Osteoblast (primary cell): ENCODE measurements at places on chromosomes 5 and 9. TPM values are rescaled to one million over a fixed set of nuclear protein-coding genes. Genes with fewer than 3 reads are reported as not detected.

GRCh38 chr5:107129051-107129450, 541.7 kb downstream of the EFNA5 start:
- no peak overlapping the region for H3K27ac ChIP-seq
- no peaks in the 10 kb centered on the region for H3K27me3 ChIP-seq

DNA sequence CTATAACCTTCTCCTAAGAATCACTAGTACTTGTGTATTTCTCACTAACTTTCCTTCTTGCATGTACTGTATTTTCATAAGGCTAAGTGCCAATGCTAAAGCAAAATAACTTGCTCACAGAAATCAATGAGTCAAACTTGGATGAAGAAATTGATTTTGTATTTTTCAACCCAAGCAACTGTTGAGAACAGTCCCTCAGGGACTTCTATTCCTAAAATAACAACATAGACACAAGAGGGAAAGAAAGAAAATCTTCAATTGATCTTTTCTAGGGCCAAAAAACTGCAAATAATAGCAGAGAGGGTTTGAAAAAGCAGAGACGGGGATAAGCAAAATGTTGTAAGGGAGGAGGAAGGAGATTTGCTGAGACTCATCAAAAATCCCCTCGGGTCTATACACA, 69.8 kb downstream of the HABP4 start:
- peak overlapping the region; percentile 57 for H3K27ac ChIP-seq
- no peak overlapping the region for H3K4me3 ChIP-seq
- peaks cover 36% of the 10 kb centered on the region for H3K4me1 ChIP-seq
- peaks cover 3% of the 10 kb centered on the region for H3K36me3 ChIP-seq

The IL5 gene
- not detected in 2 replicates for total RNA-seq

GRCh38 chr9:1469996-1470395, 419.8 kb downstream of the DMRT2 start:
- DNase-seq = no peak
- H3K27me3 ChIP-seq = no peaks in the 10 kb centered on the region
- no peaks in the 10 kb centered on the region for H3K36me3 ChIP-seq
- H3K27ac ChIP-seq = no peak overlapping the region

The PCDHGB3 gene
- total RNA-seq = 6.2 and 8.0 TPM in 2 replicates

DNA sequence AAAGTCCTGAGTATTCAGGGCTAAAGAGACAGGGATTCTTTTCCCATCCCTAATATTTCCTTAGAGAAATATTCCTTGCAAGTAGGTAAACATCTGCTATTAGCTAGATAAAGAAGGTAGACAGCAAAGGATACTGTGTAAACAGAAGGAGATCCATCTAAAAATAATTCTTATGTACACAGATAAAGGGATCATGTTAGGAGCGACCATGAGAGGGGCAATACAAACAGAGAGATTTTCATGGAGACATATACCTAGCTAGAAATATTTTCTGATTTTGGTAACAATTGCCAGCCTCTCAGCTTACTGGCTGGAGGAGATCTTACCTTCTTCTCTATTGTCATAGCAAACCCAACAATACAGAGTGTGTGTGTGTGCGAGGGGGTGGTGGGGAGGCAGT, 184.6 kb upstream of the DMAC1 start:
- no peaks in the 10 kb centered on the region for H3K27me3 ChIP-seq
- DNase-seq = no peak
- no peaks in the 10 kb centered on the region for H3K36me3 ChIP-seq
- no peak overlapping the region for H3K27ac ChIP-seq
- no peak overlapping the region for H3K4me3 ChIP-seq
- H3K4me1 ChIP-seq = no peaks in the 10 kb centered on the region

GRCh38 chr9:83792746-83793145, 24.8 kb downstream of the GKAP1 start:
- H3K36me3 ChIP-seq = no peaks in the 10 kb centered on the region
- no peaks in the 10 kb centered on the region for H3K27me3 ChIP-seq
- no peaks in the 10 kb centered on the region for H3K4me1 ChIP-seq

GRCh38 chr5:138733509-138733908, 19.7 kb upstream of the CTNNA1 start:
- no peak overlapping the region for H3K4me3 ChIP-seq
- no peaks in the 10 kb centered on the region for H3K36me3 ChIP-seq
- no peaks in the 10 kb centered on the region for H3K4me1 ChIP-seq
- no peaks in the 10 kb centered on the region for H3K27me3 ChIP-seq
- no peak for DNase-seq

The ANKRD31 gene
- 0.29 and 0.36 TPM in 2 replicates for total RNA-seq

The RNF183 gene
- not detected in 2 replicates for total RNA-seq

The ABLIM3 gene
- 5.8 and 7.4 TPM in 2 replicates for total RNA-seq

The PCDHGA3 gene
- total RNA-seq = 2.4 and 2.9 TPM in 2 replicates

- no peak for DNase-seq
- H3K36me3 ChIP-seq = no peaks in the 10 kb centered on the region
- no peak overlapping the region for H3K27ac ChIP-seq
- H3K4me1 ChIP-seq = no peaks in the 10 kb centered on the region
Measured at GRCh38 chr5:178535299-178536175, 54.7 kb downstream of the COL23A1 start.

DNA sequence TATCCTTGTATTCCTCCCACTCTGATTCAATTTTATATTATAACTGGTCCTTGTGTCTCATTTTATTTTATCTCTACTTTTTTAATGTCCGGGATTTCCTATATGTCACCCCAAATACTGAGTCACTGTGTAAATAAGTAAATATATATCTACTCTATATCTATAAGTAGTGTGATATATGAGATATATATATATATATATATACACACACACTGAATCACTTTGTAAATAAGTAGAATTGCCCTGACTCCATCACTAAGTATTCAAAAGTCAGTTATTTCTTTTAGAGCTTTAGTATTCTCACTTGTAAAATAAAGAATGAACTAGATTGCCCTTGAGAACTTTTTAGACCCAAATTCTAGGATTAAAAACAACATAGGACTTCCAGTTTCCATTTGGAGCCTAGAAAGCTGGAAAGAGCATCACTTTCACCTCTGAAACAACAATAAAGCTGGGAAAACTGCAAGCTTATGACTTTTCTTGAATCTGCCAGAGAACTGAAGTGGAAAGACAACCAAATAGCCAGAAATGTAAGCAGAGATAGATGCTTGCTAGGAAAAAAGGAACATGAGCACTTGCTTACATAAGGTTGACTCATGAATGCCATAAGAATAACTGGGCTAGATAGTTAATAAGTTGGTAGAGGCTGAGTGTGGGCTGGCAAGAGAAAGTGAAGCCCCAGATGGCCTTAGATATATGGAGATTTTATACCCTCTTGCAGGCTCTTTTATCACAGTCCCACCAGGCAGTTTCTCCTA, 171.1 kb upstream of the TLX3 start:
- DNase-seq = peak; percentile 22
- no peaks in the 10 kb centered on the region for H3K27me3 ChIP-seq
- peak overlapping the region; percentile 35 for H3K27ac ChIP-seq
- H3K4me1 ChIP-seq = peaks cover 7% of the 10 kb centered on the region
- H3K36me3 ChIP-seq = no peaks in the 10 kb centered on the region
- H3K4me3 ChIP-seq = no peak overlapping the region

DNA sequence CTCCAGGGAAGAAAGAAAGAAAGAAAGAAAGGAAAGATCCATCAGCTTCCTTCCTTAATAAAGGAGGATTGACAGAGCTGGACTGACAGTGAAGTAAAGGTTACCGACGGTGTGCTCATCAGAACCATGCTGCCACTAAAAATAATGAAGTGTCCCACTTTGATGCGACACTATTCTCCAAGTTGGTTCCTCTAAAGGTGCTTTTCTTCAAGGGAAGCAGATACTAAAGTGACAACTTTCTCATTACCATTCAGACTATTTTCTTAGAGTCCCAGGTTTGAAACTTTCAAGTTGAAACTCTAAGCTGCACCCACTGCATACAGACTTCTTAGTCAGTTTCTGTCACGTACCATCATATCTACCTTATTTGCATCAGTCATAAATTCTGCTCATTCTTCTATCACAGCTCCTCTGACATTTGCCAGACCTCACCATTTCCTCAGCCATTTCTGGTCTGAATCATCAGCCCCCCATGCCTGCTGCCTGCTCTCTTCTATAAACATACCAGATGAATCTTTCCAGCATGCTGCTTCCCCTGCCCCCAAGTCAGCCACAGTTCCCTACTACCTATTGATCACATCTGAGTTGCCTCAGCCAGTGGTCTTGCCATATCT, 177.6 kb downstream of the DEPDC1B start:
- peak; percentile 85 for DNase-seq
- peak overlapping the region; percentile 26 for H3K4me3 ChIP-seq
- H3K4me1 ChIP-seq = peaks cover 17% of the 10 kb centered on the region
- no peaks in the 10 kb centered on the region for H3K27me3 ChIP-seq

DNA sequence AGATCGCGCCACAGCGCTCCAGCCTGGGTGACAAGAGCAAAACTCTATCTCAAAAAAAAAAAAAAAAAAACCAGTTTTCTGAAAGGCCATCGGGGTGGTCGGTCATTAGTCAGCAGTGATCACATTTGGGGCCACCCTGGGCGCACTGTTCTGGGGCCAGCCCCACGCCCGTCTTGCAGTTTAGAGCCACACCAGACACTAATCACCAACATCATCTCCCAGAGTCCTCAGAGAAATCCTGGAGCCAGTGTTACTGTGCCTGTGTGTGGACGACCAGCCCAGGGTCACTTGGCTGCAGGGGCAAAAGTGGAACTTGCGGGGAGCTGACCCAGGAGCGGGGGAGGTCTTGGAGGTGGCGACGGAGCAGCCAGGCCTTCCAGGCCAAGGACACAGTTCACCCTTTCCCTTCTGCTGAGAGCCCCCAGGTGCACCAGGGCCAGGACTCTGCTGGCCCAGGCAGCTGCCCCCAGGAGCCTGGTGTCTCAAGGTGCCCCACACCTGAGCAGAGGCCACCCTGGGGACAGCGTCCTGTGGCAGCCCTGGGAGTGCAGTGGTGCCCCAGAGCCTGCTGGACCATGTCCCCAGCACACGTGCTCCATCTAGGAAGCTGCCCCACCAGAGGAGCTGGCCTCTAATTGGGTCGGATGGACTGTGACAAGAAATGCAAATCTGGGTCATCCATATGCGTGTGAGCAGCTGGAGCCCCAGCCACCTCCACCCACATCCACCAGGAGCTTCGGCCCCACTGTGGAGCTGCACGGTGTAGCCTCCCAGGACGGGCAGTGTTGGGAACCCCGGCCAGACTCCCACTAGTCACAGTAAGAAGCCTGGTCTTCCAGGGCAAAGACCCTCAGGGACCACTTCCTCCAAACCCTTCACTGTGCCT, 51.1 kb downstream of the NEK6 start:
- H3K36me3 ChIP-seq = peaks cover 80% of the 10 kb centered on the region
- H3K27me3 ChIP-seq = no peaks in the 10 kb centered on the region
- peaks cover 32% of the 10 kb centered on the region for H3K4me1 ChIP-seq
- H3K4me3 ChIP-seq = no peak overlapping the region

The SLC6A19 gene
- not detected in 2 replicates for total RNA-seq

DNA sequence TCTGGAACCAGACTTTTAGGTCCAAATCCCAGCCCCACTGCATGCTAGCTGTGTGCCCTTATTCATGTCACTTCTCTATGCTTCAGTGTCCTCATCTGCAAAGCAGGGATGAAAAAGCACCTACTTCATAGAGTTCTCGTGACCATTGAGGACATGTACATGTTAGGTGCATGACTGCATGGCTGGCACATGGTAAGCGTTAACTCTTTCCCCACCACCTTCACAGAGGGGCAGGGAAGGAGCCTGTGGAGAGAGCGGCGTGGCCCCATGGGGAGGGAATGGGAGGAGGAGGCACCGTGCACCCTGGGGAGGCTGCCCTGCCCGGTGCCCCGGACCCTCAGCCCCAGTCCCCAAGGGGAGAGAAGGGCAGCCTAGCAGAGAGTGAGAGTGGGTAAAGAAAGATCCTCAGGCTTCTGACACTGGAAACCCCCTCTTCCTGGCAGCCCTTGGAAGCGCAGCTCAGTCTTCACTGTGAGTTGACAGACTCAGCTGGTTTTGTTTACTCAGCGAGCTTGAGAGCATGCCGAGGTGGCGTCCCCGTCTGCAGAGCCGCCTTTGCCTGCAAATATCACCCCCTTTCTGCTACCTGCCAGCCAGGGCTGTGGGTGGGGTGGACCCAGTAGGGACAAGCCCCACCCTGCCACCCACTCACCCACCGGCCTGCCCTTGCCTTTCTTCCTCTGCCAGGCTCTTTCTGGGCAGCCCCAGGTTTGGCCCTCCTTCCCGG, 10.6 kb upstream of the ANGPTL2 start:
- peaks cover 51% of the 10 kb centered on the region for H3K4me1 ChIP-seq
- peak overlapping the region; percentile 89 for H3K27ac ChIP-seq
- H3K4me3 ChIP-seq = peak overlapping the region; percentile 40
- peaks cover 4% of the 10 kb centered on the region for H3K27me3 ChIP-seq
- H3K36me3 ChIP-seq = no peaks in the 10 kb centered on the region

The TRIP13 gene
- 3.8 and 4.0 TPM in 2 replicates for total RNA-seq

The VCAN gene
- 543 and 658 TPM in 2 replicates for total RNA-seq

DNA sequence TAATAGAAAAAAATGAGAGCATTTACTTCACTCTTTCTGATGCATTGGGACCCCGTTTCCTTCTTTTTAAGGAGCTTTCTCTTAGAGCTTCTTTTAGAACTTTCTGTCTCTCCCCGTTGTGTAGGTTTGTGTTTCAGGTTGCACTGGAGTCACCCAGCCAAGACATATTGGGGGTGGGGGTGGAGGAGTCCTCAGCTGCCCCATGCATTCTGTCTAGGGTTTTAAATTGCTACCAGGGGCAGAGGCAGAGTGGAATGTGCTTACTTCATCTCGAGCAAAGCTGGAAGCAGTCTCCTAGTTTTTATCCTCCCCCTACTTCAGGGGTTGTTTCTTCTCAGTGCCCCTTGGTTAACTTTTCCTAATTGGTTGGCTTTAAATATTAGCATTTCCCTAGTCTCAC, 9.4 kb downstream of the OR2K2 start:
- H3K36me3 ChIP-seq = no peaks in the 10 kb centered on the region
- H3K4me1 ChIP-seq = no peaks in the 10 kb centered on the region

GRCh38 chr9:13414349-13414748, 134.9 kb upstream of the MPDZ start:
- H3K27me3 ChIP-seq = no peaks in the 10 kb centered on the region
- no peak overlapping the region for H3K27ac ChIP-seq
- DNase-seq = no peak
- no peak overlapping the region for H3K4me3 ChIP-seq
